ENCODE measurements at places on chromosomes 5 and 9.

GRCh38 chr5:65919773-65920172, 6.6 kb upstream of the ERBIN start:
- DNase-seq: no peak

GRCh38 chr9:72362680-72363139, 2.3 kb downstream of the ZFAND5 start:
- peak; percentile 78 for DNase-seq

DNA sequence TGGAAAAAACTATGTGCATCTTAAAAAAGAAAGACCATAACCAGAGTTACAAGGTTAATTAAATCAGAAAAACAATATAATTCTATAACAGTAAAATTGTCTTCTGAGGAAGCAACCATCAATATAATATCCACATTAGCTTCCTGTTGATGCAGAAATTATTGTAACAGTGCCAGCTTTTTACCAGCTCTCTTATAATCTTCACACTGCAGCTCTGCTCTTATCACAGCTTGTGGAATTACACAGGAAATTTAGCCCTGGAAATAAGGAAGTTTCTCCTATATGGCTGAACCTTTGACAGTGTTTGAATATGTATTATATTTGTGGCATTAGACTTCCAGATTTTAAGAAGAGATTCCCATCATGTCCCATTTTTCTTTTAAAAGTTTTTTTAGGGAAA, 49.1 kb upstream of the TEK start:
- no peak for DNase-seq

DNA sequence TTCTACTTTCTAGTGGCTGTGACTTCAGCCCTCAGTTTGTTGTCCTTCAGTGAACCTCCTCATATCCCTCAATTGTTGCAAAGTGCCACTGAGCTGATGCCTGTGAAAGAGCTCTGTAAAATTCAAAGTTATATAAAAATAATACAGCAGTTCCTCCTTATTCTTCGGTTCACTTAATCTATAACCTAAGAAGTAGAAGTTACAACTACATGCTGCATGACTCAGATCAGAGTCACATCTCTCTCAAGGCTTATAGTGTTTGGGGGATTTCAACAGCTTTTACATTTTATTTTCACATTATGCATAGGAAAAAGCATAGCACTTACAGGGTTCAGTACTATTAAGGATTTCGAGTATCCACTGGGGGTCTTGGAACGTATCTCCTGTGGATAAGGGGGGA, 25.1 kb upstream of the GCNT1 start:
- no peak for DNase-seq

DNA sequence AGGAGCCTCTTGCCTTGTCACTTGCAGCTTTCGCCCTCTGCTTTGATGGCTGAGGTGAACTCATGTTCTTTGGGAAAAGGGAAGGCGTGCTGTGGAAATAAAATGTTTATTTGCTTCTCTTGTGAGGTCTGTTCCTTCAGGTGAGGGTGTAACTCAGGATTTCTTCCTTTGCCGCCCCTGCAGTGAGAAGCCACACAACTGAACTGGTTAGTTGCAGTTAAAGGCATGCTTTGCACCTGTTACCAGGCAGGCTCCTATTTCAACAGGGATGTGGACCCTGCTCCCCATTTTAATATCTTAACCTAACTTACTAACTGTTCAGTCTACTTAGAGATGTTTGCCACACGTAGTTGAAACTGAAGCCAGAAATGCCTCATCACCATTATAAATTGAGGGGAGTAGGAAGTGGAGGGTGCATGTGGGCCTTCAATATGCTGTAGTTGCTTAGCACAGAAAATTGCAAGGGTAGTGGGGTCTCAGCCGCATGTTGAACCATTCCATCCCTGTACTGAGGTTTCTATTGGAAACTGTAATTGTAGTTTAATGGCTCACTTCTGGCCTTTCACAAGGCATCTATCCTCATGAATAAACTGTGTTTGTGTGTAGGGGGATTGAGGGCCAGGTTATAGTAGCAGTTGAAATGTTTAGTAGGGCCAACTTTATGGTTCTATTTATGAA, 7.9 kb downstream of the RACK1 start:
- no peak for DNase-seq

DNA sequence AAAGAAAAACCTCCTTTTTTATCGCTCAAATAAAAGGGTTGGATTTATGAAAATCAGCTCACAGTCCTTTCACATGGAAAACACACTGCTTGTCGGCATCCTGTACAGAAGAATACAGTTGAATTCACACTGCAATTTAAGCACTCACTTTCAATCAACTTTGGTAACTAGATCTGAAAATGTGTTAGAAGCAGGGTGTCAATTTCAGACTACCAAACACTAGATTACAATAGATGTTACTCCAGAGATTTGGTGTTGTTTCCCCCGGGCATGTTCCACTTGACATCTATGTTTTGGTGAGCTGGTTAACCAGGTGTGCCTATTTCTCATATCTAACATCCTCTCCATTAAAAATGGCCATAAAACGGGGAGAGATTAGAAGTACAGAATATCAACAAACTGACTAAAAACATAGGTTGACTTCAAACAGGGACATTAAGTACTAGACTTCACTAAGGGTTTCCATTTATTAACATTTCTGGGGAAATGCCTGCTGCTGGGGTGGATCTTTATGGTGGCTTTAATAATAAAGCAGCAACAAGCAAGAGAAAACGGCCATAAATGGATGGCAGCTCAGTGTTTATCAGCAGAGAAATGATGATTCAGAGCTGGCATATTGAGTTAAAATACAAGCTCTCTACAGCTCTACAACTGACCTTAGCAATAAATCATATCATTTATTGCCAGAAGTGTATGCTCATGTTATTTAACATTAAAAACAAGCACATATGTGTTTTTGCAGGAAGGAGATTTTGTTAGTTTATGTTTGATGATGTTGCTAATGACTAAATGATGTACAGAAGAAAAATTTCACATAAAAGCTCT, 158.8 kb downstream of the SLF1 start:
- no peak for DNase-seq

- no peak for DNase-seq
Observed at GRCh38 chr9:88874391-88874790, 116.9 kb upstream of the S1PR3 start.

DNA sequence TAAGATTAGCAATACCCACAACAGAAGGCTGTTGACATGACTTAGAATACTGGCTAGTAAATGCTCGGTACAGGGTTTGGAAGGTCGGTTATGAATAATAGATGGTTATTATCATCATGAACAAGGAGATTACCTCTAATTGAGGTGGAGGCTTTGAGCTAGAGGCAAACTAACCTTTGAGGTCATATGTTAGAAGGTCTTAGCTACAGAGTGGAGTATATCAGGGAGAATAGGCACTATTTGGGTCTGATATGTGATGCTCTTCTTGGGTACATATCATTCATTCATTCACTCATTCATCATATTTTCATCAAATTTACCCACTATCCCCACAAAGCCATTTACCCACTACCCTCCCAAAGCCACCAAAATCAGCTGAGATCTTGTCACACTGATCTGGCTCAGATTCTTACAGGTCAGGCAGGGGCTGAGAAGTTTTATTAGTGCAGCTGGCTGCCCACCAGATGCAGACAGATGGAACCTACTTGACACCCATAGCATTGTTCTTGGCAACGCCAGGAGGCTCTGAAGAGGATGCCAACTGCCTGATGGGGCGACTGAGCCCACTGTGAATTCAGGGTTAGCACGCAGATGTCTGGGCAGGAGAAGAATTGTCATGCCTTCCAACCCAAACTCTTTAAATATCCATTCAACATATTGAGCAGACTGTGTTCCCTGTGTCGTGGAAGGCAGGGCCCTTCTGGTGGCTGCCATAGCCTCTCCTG, 90.2 kb upstream of the SH3PXD2B start:
- DNase-seq: no peak

GRCh38 chr5:169908864-169909263, 71.4 kb downstream of the INSYN2B start:
- no peak for DNase-seq

DNA sequence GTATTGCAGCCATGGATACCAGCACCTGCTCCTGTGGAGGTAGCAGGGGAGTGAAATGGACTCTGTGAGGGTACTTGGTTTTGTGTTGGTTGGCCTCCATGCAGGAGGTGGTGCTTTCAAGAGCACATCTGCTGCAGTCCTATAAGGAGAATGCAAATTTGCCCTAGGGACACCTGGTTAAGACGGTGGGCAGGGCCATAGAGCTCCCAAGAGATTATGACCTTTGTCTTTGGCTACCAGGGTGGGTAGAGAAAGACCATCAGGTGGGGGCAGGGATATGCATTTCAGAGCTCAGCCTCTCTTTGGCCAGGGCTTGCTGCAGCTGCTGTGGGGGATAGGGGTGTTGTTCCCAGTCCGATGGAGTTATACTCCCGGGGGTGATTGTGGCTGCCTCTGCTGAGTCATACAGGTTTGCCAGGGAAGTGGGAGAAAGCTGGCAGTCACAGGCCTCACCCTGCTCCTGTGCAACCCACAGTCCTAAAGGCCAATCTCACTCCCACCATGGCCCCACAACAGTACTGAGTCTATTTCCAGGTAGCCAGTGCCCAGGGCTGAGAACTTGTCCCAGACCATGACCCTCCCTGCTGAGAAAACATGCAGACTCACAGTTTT, 14.0 kb upstream of the PDLIM4 start:
- peak; percentile 14 for DNase-seq

DNA sequence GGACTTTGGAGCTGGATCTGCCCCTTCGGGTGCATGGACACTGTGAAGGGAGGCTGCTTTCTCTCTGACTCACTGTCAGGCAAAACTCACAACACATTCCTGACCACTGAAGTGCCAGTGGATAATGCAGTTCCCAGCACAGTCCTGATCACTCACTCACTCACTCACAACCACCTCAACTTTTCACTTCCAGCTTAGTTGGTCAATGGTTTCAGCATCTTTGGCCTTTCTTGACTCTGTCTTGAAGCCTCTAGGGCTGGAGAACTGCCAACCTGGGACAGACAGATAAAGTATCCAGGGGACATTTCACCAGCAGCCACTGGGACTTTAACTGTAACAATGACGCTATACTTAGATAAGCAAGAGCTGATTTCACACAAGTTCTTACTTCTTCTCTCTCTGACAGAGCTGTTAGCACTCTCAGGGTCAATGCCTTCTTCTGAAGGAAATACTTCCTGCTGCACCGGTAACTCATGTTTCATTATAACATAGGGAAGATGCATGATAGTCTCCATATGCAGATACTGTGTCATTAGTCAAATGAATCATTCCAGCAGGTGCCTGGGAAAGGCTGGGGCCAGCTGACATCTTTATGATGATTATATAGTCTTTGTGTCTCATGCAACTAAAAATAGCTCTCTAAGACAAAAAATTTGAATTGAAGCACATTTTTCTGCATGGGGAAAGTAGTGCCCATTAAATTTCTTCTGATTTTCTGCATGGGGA, 499.0 kb downstream of the SEMA5A start:
- DNase-seq: no peak

- DNase-seq: no peak
Observed at GRCh38 chr9:28032268-28032590, 458.9 kb upstream of the C9orf72 start.

DNA sequence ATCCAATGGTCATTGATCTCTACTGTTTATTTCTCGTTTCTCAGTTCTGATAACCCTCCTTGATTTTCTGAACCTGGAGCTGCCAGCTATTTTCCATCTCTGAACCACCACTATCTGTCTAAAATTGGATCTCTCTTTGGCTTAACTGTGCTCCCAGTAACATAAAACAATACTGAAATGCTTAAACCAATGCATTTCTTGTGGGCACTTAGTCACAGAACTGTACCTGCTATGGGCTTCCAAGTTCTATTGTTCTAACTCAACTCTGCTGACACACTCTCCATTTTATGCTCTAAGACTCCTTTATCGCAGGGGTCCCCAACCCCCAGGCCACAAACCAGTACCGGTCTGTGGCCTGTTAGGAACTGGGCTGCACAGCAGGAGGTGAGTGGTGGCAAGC, 120.6 kb downstream of the LHFPL2 start:
- DNase-seq: no peak

GRCh38 chr9:121333950-121334773, 35.9 kb downstream of the STOM start:
- DNase-seq: peak; percentile 26

DNA sequence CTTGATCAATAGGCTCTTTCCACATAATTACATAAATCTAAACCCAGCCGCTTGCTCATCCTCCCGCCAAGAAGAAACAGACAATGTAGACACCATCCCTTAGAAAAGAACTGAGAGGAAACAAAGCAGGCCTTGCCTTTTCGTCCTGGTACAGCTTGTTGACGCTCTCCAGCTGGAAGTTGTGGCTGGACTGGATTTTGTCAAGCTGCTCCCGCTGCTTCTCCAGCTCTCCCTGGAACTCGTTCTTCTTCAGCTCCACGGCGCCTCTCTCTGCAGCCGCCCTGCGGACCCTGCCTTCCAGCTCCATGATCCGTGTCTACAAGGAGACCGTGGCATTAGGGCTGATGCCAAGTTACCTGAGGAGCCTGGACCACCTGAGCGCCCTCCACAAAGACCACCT, 22.1 kb downstream of the GOLM1 start:
- DNase-seq: no peak

- DNase-seq: no peak
Observed at GRCh38 chr5:51476431-51476830, 93.2 kb downstream of the ISL1 start.

- no peak for DNase-seq
Observed at GRCh38 chr5:63916786-63917185, 45.5 kb downstream of the HTR1A start.

DNA sequence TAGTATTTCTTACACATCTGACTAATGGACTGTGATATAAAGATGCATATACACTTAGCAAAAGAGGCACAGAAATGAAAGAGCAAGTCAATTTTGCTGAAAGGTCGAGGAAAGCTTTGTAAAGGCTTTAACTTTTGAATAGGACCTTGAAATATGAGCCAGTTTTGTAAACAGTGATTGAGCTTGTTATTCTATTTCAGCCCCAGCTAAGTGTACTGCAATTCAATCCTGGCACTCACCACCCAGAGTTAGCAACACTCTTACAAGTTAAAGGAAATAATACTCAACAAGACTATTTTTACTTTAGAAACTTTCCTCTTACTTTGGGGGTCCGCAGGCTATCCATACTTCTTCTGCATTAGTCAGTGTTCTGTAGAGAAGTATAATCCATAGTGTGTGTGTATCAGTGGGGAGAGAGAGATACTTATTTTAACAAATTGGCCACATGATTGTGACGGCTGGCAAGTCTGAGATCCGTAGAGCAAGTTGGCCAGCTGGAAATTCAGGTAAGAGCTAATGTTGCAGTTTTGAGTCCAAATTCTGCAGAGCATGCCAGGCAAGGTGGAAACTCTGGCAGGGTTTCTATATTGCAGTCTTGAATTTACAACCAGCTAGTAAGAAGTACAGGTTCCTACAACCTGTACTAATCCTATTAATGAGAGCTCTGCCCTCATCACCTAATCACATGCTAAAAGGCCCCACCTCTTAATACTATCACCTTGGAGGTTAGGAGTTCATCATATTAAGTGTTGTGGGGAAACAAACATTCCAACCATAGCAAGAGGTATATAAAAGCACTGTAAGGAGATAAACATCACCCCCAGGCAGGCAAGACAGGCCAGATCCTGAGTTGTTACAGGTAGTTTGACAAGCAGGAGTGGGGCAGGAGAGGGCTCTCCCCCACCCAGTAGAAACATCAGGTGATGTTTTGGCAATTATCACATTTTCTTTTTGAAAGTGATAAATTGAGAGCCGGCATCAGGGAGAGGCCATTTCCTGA, 33.6 kb downstream of the IL7R start:
- no peak for DNase-seq
